T-helper 1 cell treated with Interleukin-12 subunit alpha and Interleukin-12 subunit beta and Interleukin-4 antibody, amounts not matched to agents 30 ng/mL and 1 ng/mL, for 36 hours (primary cell): ENCODE measurements at places on chromosomes 2 and 18. TPM values are rescaled to one million over a fixed set of nuclear protein-coding genes. Genes with fewer than 3 reads are reported as not detected.

CNPPD1 gene
- 82.8 and 84.3 TPM in 2 replicates for total RNA-seq

CNGA3 gene
- not detected in 2 replicates for total RNA-seq

GTF2A1L gene
- total RNA-seq = not detected in 2 replicates

LAMA1 gene
- total RNA-seq = not detected in 2 replicates

GCG gene
- not detected in 2 replicates for total RNA-seq

VAPA gene
- 139 and 147 TPM in 2 replicates for total RNA-seq

AKAIN1 gene
- total RNA-seq = not detected in 2 replicates

APCDD1 gene
- total RNA-seq = not detected in 2 replicates

TM4SF20 gene
- total RNA-seq = not detected in 2 replicates

GAL3ST2 gene
- not detected in 2 replicates for total RNA-seq

SERPINB13 gene
- not detected in 2 replicates for total RNA-seq

FER1L5 gene
- total RNA-seq = not detected in 2 replicates

PROKR1 gene
- total RNA-seq = 0.05 TPM in 1 of 2 replicates, not detected in the other
